ENCODE measurements at places on chromosomes 11 and 22.

DNA sequence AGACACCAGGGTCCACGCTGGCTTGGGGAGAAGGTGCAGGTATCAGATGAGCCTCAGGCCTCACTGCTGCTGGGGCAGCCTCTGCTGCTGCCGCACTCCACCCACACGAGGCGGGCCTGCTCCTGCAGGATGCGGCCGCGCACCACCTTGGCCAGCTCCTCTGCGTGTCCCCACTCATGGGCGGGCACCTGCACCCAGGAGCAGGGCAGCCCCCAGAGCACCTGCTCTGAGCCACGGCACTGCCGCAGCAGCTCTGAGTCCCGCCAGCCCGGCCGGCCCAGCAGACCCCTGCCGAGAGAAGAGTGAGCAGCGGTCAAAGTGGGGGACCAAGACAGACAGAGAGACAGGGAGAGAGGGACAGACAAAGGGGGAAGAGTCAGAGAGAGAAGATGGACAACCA, 4.9 kb upstream of the MFNG start:
- no peak for DNase-seq

- no peak for DNase-seq
These were observed 239.9 kb downstream of the CNTN5 start for GRCh38 chr11:99260696-99261095.

GRCh38 chr11:103491777-103492176, 382.6 kb downstream of the DYNC2H1 start:
- DNase-seq, result no peak

DNA sequence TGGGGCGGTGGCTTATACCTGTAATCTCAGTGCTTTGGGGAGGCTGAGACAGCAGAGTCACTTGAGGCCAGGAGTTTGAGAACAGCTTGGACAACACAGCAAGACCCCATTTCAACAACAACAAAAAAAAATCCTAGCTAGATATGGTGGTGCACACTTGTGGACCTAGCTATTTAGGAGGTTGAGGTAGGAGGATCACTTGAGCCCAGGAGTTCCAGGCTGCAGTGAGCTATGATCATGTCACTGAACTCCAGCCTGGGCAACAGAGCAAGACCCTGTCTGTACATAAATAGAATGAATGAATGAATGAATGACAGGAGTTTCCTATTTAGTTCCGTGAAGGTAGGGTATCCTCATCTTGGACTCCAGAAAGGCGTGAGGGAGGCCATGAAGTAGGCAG, 107.0 kb downstream of the OSBP2 start:
- no peak for DNase-seq
